Lower lobe of right lung (tissue), 2 donors: ENCODE measurements at places on chromosomes 12 and 14. TPM values are rescaled to one million over a fixed set of nuclear protein-coding genes. Genes with fewer than 3 reads are reported as not detected.

Gene LRFN5
- 1.3 TPM for total RNA-seq

Gene IL31
- total RNA-seq, result not detected

Gene RPS29
- total RNA-seq, result 1,209 TPM

Gene KCNH3
- total RNA-seq, result 2.3 TPM

Gene MANSC4
- not detected for total RNA-seq

Gene CLSTN3
- 36.8 TPM for total RNA-seq

- no peaks in the 10 kb centered on the region for H3K36me3 ChIP-seq
- DNase-seq, result no peak
- no peak overlapping the region for H3K27ac ChIP-seq
- no peak overlapping the region for H3K4me3 ChIP-seq
- H3K4me1 ChIP-seq, result no peaks in the 10 kb centered on the region
Measured at GRCh38 chr14:40599725-40600124, 1007.0 kb upstream of the LRFN5 start.

DNA sequence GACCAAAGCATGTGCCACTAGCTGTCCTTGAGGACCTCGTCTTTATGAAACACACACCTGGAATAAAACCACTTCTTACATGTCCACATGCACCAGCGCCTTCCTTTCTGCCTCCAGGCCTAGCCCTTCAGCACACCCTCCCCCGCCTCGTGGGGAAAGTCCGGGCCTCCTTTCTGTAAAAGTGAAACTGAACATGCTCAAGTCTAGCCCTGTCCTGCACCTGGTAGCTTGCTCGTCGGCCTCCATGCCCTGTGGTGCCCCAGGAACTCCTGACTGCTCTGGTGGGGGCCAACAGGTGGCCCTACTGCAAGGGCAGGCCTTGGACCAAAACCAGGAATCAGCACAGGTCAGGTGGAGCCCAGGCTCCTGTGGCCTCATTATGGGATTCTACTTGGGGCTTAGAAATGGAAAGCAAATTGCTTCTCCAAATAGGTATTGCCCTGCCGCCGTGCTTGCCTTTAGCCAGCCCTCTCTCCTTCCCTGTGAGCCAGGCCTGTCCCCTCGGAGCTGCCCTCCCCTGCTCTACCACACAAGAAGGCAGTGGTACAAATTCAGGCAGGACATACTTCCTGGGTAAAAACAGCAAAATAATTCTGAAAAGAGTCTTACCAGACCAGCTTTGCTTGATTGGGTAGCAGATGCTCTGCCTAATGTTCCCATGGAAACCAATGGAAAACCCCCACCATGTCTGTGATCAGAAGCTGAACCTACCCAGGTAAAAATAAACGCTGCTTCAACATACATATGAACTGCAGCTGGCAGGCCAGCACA, 43.5 kb downstream of the ERH start:
- H3K4me3 ChIP-seq, result no peak overlapping the region
- H3K4me1 ChIP-seq, result no peaks in the 10 kb centered on the region
- DNase-seq, result no peak

DNA sequence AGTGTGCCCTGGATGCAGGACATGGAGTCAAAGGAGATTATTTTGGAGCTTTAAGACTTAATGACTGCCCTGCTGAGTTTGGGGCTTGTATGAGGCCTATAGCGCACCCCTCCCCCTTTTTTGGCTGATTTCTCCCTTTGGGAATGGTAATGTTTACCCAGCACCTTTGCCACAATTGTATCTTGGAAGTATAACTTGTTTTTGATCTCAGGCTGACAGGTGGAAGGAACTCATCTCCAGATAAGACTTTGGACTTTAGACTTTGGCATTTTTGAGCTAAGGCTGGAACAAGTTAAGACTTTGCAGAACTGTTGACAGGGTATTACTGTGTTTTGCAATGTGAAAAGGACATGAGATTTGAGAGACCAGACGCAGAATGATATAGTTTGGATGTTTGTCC, 110.5 kb downstream of the DERA start:
- DNase-seq, result no peak
- no peak overlapping the region for H3K4me3 ChIP-seq
- H3K27ac ChIP-seq, result no peak overlapping the region

- H3K36me3 ChIP-seq, result no peaks in the 10 kb centered on the region
- H3K4me3 ChIP-seq, result no peak overlapping the region
- H3K27ac ChIP-seq, result no peak overlapping the region
- H3K4me1 ChIP-seq, result no peaks in the 10 kb centered on the region
- H3K27me3 ChIP-seq, result no peaks in the 10 kb centered on the region
Measured at GRCh38 chr12:67747869-67748742, 99.6 kb downstream of the DYRK2 start.

DNA sequence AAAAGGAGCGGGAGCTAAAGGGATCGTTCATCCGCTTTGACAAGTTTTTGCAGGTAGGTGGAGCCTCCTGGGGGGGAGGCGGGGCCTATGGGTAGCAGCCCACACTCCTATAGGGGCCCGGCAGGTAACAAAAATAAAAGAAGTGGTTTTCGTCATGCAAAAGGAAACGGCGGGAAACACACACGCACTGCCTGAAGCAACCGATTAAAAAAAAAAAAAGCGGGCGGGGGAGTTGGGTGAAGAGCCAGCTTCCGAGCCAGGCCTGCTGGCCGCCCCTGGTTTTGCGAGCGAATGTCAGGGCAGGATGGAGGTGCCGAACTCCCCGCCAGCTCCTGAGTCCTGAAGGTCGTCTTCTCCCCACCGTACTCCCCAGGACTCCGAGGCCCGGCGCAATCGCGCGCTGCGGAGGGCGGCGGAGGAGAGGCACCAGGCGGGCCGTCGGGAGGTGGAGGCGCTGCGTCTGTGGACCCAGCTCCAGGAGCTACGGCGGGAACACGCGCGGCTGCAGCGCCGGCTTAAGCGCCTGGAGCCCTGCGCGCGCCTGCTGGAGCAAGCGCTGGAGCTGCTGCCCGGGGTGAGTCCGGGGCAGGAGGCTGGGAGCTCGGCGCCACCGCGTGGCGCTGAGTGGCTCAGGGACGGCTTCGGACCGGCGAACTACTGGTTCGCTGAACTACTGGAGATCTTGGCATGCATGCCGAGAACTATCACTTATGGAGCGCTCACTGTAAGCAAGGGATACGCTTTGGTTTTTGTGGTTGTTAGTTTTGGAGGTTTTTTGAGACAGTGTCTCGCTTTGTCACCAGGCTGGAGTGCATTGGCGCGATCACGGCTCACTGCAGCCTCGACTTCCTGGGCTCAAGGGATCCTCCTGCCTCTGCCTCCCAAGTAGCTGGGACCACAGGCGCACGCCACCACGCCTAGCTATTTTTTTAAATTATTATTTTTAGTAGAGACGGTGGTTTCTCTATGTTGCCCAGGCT, 3.6 kb downstream of the CFAP73 start:
- peak overlapping the region; percentile 55 for H3K4me3 ChIP-seq
- H3K27ac ChIP-seq, result no peak overlapping the region
- peaks cover 27% of the 10 kb centered on the region for H3K4me1 ChIP-seq
- peaks cover 55% of the 10 kb centered on the region for H3K27me3 ChIP-seq
- peak; percentile 79 for DNase-seq
- peaks cover 7% of the 10 kb centered on the region for H3K36me3 ChIP-seq

- H3K36me3 ChIP-seq, result no peaks in the 10 kb centered on the region
- no peak for DNase-seq
- peaks cover 5% of the 10 kb centered on the region for H3K27me3 ChIP-seq
- no peaks in the 10 kb centered on the region for H3K4me1 ChIP-seq
- H3K27ac ChIP-seq, result no peak overlapping the region
- H3K4me3 ChIP-seq, result no peak overlapping the region
Measured at GRCh38 chr14:30550335-30550734, 8.6 kb upstream of the G2E3 start.

DNA sequence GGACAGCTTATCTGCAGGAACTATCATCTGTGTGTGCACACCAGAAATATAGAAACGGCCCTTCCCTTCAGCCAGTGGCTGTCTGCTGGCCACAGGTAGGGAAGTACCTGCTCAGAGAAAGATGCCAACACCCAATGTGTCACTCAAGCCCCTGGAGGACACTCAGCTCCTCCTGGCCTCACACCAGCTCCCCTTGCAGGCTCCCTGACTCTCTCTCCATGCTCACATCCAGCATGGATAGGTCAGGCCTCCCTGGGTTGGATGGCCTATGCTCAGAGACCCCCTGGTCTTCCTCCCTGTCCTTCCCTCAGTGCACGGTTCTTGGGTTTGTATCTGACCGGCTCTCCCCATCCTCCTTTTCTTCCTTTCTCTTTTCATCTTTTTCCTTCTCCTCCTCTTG, 202.1 kb downstream of the BCL11B start:
- H3K4me1 ChIP-seq, result no peaks in the 10 kb centered on the region
- H3K36me3 ChIP-seq, result no peaks in the 10 kb centered on the region
- no peak overlapping the region for H3K27ac ChIP-seq
